Activated T-cell treated with anti-CD3 and anti-CD28 coated beads for 1 hour (primary cell): ENCODE measurements at places on chromosomes 7 and 10.

- no peak for DNase-seq
Measured at GRCh38 chr7:116842371-116842770, 20.0 kb upstream of the CAPZA2 start.

- no peak for DNase-seq
Measured at GRCh38 chr7:42617071-42617765, 294.7 kb downstream of the C7orf25 start.

DNA sequence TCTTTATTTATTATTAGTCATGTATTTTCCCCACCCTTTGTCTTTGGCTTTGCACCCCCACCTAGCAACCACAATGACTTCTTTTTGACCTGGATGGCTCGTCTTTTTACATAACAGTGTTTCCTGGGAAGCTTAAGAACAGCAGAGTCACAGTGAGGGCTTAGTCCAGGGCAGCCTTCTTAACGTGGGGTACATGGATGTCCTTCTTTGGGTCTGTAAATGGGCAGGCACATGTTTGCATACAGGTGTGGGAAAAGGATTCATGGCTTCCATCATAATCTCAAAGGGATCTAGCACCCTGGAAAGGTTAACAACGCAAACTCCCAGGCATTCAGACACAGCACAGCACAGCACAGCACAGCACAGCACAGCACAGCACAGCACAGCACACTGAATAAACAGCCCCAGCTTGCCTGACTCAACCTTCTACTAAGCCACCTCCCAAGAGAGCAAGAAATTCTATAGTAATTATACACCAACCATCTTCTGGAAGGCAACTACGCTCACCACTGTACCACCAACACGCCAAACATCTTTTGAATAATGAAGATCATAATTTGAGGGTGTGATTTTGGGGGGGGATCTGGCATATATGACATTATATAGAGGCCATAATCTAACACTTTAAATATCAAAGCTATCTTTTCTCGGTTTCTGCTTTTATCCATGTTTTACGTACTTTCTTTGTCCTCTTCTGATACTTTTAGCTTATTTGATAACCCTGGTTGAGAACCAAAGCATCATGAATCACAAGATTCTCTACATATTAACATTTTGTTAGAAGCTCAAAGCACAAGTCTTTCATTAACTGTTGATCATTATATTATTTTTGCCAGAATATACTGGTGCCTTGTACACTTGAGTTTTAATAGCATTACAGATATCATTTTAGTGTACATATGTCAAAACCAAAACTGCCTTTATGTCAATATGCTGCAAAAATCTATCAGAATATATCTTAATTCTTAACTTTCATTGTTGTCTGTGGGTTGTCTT, 177.2 kb upstream of the KLF14 start:
- no peak for DNase-seq

GRCh38 chr7:43735802-43736603, 6.7 kb upstream of the COA1 start:
- DNase-seq = no peak
